ENCODE measurements at places on chromosomes 4 and X.
A peak's percentile ranks its signal among the peaks of the same experiment; 100 is the strongest.

GRCh38 chr4:41381384-41381783 lies 124.7 kb downstream of the UCHL1 start:
- DNase-seq, result no peak

- DNase-seq, result no peak
These were observed 73.0 kb upstream of the FRMPD4 start for GRCh38 chrX:12065251-12065650.

- DNase-seq, result no peak
These were observed 613 bp upstream of the TMEM47 start for GRCh38 chrX:34657726-34658070.

- DNase-seq, result no peak
These were observed 5.5 kb downstream of the ATP10D start for GRCh38 chr4:47490550-47490949.

GRCh38 chr4:3781997-3782930 lies 16.1 kb downstream of the ADRA2C start:
- no peak for DNase-seq

GRCh38 chrX:31464306-31464915 lies 392.6 kb upstream of the FTHL17 start:
- DNase-seq, result no peak

DNA sequence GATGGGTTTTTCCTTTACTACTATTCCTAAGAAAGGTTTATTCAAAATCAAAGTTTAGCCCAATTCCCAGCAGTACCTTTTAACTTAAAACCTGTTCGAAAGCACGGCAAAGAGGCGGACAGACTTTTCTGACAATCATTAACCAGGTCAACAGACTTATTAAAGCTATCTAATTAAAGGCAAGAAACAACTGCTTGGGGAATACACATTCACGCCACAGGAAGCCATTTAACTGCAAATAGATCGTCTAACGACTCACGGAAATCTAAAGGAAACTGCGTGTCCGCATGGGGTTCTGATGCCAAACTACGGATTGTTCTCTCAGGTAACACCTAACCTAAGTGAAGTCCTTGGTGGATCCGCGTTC lies 663 bp upstream of the USP53 start:
- DNase-seq, result no peak

DNA sequence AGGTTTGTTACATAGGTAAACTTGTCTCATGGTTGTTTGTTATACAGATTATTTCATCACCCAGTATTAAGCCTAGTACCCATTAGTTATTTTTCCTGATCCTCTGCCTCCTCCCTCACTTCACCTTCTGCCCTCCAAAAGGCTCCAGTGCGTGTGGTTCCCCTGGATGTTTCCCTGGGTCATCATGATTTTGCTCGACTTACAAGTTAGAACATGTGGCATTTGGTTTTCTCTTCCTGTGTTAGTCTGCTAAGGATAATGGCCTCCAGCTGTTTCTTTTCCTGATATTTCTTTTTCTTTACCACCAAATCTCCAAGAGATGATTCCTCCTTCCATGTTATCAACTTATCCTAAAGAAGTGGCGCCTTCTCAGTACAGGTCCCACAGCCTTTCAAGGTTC lies 543.1 kb upstream of the ADGRL3 start:
- no peak for DNase-seq

- DNase-seq, result no peak
These were observed 80.5 kb downstream of the CLDN34 start for GRCh38 chrX:10047631-10048030.

GRCh38 chrX:150372280-150372679 lies 9.2 kb downstream of the MAMLD1 start:
- DNase-seq, result no peak

DNA sequence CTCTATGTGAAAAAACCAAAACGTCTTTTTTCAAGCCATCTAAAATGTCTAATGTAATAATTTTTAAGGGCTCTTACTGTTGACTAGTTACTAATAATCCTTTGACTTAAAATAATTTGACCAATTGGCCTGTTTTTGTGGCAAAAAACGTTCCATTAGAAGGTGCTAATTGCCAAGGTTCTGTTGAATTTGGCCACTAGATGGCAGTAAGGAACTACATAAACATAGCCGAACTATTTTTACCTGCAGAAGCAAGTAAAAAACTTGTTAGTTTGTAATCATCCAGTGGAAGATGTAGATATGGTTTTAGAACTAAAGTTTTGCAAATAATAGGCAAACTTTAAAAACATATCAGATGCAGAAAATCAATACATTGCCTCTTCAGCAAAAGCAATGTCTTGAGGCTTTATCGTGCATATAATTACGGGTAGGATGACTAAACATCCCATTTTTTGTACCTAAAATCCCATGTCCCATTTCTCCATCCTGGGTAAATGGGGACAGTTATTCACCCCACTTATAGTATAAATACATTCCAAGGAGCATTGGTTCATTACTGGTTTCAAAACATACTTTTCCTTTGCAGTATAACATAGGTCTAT lies 57.6 kb downstream of the PROM1 start:
- DNase-seq, result peak; percentile 39

- no peak for DNase-seq
These were observed 27.0 kb upstream of the PROM1 start for GRCh38 chr4:16110661-16111290.

DNA sequence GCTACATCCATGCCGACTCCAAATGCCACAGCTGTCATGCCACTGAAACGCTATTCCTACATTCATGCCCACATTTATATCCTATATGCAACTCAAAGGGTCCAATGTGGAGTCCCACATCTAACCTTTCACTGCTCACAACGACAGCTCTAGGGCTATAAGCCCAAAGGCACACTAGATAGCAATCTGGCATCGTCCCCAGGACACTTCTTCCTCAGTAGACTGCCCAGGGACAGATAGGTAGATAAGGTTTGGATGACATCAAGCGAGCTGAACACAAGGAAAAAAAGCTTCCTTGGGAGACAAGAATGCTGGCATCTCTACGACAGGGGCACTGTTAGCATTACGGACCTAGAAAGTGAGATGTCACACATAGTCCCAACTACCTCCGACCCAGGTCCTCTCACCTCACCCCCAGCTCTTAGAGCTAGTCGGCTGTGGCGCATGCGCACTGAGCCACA lies 685 bp downstream of the RAB9B start:
- no peak for DNase-seq

GRCh38 chr4:52076731-52077130 lies 25.6 kb downstream of the SPATA18 start:
- no peak for DNase-seq

DNA sequence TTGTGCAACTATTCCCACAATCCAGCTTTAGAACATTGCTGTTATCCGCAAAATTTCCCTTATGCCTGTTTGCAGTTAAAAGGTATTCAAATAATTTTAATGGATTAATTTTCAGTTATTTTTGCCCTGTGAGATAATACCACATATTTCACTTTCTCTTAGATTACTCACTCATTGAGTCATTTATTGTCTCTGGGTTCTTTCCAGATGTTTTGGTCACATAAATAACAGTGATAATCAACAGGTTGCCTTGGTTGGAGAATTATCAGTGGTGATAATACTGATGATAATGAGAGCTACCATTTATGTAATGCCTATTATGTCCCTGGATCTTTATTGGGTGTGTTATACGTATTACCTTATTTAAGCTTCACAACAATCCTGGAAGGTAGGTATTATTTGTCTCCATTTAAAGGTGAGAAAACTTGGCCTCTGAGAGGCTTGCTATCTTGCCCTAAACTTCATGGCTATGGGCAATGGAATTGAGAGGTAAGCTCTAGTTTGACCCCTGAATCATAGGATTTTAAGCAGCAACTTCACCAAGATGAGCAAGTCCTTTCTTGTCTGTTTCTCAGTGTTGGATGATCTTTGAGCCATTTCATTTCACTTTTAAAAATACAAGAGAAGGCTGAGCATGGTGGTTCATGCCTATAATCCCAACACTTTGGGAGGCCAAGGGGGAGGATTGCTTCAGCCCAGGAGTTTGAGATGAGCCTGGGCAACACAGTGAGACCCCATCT lies 87.4 kb downstream of the KIT start:
- no peak for DNase-seq

GRCh38 chrX:70030301-70030767 lies 19.4 kb downstream of the AWAT2 start:
- DNase-seq, result peak; percentile 4

DNA sequence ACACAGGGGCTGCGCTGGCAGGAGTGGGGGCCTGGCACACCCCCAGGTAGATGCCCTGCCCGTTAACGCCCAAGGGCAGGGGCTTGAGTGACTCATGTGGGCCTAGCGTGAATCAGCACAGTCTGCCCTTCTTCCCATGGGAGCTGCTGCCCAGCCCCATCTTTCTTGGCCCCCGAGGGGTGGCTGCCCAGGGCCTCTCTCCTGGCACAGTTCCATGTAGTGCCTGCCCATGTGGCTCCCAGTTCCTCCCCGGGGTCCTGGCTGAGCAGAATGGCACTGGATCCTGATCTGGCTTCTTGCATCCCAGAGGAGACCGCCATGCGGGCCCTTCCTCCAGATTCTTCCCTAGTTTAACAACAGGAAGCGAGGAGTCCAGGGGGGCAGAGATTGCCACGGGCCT lies 2.1 kb upstream of the AVPR2 start:
- no peak for DNase-seq

- DNase-seq, result no peak
These were observed 170.2 kb downstream of the RAPGEF2 start for GRCh38 chr4:159273141-159273438.

- no peak for DNase-seq
These were observed 11.1 kb downstream of the LSM6 start for GRCh38 chr4:146186596-146186995.

DNA sequence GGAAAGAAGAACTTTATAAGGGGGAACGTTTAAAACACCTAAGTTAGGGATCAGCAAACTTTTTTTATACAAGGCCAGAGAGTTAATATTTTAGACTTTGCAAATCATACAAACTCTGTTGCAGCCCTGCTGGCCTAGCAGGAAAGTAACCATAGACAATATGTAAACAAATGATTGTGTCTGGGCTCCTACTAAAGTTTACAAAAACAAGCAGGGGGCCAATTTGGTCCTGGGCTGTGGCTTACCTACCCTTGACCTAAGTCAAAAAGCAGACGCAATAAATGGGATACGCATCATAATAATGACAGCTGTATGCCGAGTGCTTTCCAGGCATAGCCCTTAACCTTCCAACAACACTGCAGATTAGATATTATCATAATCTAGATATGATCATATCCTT lies 4.9 kb downstream of the TASL start:
- DNase-seq, result no peak

DNA sequence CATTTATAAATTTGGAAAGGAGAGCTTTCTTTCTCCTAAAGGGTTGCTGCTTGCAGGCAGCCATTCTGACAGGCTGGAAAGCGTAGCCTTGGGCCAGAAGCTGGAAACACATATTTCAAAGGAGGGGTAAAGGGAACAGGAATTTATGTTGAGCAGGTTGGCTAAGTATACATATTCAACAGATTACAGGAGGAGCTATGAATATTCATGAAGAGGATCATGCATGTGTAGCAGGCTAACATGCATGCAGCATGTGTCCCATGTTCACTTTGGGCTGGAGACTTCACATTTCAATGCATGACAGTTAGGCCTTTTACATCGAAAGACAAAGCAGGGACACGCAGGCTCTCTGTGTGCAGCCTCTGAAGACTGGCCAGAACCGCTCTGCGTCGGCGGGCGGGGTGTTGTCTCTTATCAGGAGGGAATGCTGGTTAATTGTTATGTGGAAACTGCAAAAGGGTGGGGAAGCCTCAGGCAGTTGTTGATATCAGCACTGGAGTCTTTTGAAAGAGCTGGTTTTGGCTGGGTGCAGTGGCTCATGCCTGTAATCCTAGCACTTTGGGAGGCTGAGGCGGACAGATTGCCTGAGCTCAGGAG lies 31.5 kb downstream of the CASP3 start:
- no peak for DNase-seq

GRCh38 chr4:143986180-143986579 lies 33.0 kb downstream of the GYPB start:
- DNase-seq, result no peak

DNA sequence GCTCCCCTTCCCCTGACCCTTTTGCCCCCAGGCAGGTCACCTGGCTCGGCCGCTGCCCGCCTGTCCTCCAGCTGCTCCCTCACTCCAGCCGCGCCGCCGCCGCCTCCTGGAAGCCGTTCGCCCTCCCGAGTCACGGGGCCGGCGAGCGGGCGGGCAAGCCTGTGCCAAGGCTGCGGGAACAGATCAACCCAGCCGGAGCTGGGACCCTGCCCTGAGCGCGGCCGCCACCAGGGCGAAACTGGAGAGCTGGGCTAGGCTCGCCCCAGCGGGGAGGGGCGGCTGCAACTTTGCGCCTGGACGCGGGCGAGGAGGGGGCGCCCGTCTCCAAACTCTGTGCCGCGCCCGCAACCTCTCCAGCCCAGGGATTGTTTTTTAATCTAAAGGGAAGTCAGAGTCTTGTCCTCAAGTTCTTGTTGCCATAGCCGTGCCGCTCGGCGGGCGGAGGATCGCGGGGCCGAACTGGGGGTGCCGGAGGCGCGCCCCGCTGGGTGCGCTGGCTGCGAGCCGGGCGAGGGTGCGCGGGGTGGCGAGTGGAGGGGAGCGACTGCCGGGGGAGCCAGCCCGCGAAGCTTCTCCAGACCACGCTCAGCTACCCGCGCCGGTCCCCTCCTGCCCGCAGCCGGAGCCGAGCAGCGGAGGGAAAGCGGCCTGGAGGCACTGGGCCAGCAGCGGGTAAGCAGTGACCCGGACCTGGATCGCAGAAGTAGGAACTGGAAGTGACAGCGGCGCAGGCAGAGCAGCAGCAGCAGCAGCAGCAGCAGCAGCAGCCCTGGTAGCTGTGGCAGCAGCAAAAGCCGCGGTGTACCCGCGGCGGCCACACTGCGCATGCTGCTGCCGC lies 13.4 kb downstream of the ARHGEF6 start:
- DNase-seq, result no peak

- DNase-seq, result no peak
These were observed 37.8 kb downstream of the PHKA2 start for GRCh38 chrX:18946157-18946556.

DNA sequence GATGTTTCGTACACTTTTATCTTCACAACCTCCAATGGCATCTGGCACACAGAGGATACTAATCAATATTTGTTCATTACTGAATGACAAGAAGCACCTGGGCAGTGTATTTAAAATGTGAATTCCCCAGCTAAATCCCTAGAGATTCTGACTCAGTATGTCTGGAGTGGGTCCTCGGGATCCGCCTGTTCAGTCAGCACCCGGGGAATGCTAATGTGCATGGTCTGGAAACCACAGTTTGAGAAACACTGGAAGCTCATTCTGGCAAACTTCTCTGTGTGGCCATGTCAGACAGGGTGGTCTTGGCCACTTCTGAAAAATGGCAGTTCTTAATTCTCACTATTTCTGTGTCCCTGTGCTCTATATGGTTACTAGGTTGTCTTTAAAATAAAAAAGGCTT lies 138.8 kb upstream of the VCX start:
- DNase-seq, result no peak

DNA sequence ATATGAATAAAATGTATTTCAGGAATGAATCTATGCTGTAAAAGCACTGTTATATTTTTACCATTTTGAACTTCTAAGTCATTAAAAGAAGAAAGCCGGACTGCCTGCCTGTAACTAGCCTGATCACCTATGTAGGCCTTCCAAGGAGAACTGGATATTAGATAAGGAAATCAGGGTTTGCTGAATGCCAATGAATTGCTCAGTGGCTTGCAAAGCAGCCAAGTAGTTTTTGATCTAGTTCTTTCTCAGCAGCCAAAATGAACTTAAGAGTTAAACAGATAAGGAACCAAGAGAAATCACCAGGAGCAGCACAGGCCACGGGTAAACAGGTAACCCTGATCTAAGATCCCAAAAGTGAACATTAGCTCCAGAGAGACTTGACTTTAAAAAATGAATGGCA lies 3.3 kb downstream of the ANXA5 start:
- DNase-seq, result no peak

- DNase-seq, result no peak
These were observed 5.5 kb upstream of the ATP2B3 start for GRCh38 chrX:153511784-153512500.

- no peak for DNase-seq
These were observed 27.2 kb downstream of the SPRY1 start for GRCh38 chr4:123423819-123424218.

Data from left renal cortex interstitium (tissue), 4 donors.